CD4-positive, alpha-beta T cell treated with Interleukin-15 for 1 hour (primary cell): ENCODE measurements at places on chromosomes 6 and 20.
A peak's percentile ranks its signal among the peaks of the same experiment; 100 is the strongest.

DNA sequence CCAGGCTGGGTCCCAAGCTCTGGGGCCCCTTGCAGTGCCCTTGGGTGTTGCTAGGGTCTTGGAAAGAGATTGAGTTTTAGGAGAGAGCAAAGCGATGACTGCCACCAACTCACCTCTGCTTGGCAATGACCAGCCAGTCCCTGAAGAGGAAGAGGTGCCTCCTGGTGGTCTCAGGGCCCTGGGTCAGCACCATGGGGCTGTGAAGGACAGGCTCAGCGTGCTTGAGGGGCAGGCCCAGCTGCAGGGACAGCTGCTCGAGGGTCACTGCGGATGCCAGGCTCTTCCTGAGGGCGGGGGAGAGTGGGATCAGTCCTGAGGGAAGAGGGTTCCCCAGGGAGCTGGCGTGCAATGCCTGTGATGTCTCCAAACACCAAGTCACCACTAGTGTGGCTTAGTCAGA is 50.8 kb upstream of the TAGAP start:
- DNase-seq, result no peak

DNA sequence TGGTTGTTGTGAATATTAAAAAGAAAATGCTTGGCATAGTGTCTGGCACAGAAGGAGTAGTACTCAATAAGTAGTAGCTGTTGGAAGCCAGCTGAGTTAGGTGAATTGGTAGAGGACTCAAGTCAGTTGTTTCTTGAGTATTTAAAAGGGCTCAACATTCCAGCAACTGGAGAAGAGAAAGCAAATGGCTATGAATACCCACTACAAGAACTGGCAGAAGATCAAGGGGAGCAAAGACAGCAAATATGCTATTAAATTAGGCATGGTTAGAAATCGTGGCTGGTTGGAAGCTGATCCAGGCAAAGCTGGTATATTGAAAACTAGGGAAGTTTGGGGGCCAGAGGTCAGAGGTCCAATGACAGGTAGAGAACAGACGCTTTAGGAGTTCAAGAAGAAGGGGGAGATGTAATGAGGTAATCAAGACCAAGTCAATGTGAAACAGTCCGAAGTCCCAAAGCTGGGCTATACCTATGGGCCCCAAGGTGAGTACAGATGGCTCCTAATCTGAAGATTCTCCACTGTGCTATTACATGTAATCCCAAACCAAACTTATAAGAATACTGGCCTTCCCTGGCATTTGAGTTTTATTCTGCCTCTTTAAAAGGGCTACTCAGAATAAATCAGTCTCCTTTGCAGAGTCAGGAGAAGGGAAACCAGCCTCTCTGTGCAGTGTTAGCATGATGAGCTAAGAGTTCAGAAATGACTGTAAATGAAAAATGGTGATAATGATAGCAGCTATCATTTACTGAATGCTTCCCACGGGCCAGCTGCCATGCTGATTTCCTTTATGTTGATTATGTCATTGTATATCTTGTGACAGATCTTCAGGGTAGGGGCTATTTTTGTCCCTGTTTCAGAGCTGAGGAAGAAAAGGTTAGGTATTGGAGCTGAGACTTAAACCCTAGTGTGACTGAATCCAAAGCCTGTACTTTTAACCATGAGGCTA is 122.3 kb downstream of the ANKS1A start:
- DNase-seq, result no peak

GRCh38 chr6:34094474-34095135 is 51.3 kb downstream of the GRM4 start:
- no peak for DNase-seq

DNA sequence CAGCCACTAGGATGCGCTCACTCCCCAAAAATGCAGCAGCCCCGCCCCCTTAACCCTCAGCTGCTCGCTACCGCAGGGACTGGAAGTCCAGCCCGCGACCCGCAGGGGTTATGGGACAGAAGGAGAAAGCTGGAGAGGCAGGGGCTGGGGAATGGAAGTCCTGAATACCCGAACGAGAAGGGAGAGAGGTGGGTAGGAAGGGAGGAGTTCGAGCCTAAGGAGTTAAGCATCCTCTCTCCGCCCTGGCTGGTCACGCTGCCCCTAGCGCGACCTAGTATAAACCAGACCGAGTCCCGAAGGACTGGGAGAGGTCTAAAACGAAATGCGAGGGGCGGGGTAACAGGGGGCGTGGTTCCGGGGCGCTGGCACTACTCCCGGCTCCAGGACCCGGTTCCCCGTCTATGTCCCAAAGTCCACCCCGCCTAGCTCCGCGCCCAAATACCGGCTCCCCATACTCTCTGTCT is 448 bp upstream of the DDAH2 start:
- DNase-seq, result peak; percentile 83

DNA sequence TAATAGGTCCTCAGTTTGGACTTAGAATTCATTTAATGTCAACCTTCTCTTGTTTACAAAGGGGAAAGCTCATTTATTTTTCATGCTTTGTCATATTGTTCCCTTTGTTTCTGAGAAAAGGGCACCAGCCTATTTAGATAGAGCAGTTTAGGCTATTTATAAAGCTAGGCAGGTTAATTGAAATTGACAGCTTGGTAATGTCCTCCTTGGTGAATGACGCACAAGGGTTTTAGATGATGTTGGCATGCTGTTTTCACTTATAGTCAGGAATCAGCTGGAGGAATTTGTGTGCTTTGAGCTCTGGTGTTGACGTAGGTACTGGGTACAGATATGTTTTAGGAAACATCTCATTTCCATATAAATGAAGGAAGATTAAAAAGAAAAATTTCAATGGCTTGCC is 45.2 kb downstream of the BCKDHB start:
- no peak for DNase-seq

DNA sequence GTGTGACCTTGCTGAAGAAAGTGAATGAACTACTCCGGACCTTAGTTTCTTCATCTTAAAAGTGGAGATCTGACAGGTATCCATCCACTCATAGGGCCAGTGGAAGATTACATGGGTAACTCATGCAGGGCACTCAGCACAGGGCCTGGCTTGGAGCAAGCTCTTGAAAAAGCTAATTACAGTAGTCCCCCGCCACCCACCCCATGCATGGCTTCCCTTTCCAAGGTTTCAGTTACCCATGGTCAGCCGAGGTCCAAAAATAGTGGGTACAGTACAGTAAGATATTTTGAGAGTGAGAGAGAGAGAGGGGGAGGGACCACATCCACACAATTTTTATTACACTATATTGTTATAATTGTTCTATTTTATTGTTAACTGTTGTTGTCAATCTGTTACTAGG is 7.1 kb upstream of the PMEPA1 start:
- no peak for DNase-seq

DNA sequence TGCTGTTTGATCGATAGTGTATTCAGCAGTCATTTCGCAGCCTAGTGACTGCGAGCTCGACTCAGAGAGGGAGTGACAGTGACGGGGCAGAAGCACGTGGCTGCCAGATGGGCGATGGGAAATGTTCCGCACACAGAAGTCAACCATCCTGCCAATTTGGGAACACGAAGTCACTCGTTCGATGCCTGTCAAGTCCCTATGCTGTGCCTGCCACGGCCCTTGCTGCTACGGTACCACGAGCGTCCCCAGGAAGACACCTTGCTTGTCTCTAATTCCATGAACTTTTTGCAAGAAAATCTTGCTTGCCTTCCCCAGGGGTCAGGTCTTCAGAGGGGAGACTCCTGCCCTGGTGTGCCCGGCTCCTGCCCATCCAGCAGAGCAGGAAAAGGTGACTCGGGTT is 17.0 kb upstream of the STX16 start:
- DNase-seq, result no peak

DNA sequence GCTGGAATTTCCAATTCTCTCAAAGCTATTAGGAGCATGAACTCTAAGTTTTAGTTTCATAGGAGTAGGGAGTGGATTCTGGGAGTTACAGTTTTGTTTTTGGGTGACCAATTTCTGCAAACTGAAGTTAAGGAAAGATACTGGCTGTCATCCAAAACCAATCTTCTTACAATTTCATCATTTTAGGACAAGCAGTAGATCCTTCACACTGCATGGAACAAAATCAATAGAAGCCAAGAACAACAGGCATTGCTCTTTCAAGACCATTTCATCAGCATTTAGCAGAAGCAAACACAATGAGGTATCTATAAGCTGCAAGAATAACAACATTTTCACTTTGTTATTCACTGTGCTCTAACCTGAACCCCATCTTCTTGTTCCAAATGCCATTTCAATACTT is 173.0 kb downstream of the GMDS start:
- DNase-seq, result no peak

DNA sequence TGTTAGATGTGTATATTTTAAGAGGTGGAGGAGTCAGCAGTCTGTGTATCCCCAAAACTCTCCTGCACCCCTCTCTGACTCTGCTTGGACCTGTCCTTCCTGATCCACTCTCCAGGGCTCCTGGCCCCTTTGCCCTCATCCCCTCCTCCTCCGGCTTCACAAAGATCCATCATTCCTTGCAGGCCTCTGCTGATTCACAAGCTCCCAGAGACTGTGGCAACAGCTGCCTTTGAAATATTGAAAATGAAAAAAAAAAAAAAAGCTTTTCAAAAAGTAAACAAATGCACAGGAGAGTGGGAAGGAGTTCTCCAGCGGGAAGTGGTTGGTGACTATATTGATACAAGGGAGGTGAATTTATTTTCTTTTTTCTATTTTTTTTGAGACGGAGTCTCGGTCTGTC is 330.2 kb upstream of the SULF2 start:
- no peak for DNase-seq

DNA sequence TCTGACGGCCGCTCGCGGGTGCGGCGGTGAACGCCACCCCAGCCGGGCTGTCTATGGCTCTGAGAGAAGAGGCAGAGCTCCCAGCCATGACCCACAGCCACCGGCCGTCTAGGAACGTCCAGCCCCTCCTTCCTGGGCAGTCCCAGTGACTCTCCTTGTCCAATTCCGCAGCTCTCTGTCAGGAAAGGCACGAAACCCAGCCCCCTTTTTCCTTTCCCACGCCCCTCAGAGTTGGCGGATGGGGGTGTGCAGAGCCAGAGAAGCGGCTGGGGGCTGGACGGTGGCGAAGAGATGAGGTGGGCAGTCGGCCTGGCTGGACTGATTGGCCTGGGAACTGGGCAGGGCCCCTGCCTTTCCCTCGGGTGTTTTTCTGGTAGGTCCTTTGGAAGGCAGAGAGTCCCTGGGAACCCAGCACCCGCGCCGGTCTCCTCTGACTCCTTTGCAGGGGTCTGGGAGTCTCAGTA is 1.5 kb downstream of the EBF4 start:
- peak; percentile 12 for DNase-seq

- DNase-seq, result no peak
Observed at GRCh38 chr20:3330046-3330741, 77.3 kb downstream of the DNAAF9 start.

DNA sequence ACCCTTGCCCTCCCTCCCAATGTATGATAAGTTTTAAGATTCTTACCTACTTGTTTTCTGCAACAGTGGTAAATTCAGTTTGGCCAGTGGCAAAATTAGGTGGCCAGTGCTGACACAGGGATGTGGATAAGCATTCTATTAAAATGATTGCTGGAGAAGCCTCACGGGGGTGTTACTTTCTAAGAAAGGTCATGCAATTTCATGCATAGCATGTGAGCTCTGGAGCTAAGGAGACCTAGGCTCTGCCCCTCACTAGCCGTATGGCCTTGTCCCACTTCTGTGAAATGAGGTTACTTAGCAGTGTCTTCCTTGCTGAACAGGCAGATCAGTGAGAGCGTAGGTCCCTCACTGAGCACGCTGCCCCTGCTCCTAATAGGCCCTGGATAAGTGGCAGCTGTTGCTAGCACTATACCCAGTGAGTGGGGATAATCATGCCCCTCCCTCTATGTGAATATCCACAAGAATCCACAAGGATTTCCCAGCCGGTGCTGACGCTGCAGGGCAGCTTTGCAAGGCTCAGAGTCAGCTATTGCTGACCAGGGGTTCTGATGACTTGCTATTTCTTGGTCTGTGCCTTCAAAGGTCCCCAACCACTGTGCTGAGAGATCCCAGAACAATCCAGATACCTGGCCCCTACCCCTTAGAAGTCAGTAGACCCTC is 86.5 kb upstream of the MRPS10 start:
- DNase-seq, result no peak

DNA sequence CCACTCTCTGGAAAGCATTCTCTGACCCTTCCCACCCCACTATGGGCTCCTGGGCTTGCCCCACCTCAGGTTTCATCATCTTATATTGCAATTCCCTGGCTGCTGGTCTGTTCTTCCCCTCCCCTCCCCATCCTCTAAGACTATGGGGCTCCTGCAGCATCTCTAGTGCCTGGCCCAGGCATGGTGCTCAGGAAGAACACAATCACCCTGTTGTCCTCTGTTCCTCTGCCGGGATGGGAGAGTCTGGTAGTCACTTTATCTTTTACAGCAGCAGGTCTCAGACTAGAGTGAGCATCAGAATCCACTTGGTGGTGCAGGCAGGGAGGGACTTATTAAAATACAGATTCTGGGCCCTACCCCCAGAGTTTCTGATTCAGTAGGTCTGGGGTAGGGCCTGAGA is 5.0 kb upstream of the LPIN3 start:
- DNase-seq, result no peak

DNA sequence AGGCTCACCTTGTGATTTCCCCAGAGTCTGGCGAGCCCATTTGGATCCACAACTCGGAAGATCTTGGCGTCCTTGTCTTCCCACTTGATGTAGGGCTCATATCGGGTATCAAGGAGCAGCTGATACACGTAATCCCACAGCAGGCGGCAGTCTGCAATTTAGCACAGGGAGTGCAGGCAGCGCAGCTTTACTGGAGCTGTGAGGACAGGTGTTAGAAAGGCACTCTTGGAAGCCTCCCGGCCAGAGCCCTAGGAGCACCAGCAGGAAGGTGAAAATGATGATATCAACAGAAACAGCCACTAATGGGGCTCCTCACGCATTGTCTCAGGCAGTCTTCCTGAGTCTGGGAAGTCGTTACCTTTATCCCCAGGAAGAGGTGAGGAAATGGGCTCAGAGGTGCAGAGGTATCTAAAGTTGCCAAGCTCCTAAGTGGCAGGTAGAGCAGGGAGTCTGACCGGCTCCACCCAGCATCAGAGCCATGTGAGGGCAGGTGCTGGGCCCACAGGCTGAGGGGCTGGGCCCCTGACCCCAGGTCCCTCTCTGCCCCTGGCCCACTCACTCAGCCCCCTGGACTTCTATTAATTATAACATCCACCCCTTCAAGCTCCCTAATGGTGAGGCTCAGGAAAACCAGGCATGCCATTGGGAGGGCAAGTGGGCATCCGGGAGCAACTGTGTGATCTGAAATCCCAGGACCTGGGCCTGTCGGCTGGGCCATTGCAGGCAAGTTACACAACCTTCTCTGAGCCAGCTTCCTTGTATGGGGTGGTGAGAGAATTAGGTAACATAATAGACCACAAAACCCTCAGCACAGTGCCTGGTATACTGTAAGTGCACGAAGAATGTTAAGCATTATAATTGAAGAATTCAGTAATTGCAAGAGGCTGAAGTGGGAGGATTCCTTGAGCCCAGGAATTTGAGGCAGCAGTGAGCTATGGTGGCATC is 18.3 kb downstream of the ETV7 start:
- no peak for DNase-seq

- DNase-seq, result peak; percentile 18
Observed at GRCh38 chr6:22147921-22148776, 148.7 kb downstream of the PRL start.

- DNase-seq, result no peak
Observed at GRCh38 chr6:18415671-18416340, 28.7 kb downstream of the RNF144B start.

- DNase-seq, result no peak
Observed at GRCh38 chr20:20454367-20454766, 86.5 kb downstream of the INSM1 start.
